Suprapubic skin (tissue), 4 donors: ENCODE measurements at places on chromosomes 2 and 18. TPM values are rescaled to one million over a fixed set of nuclear protein-coding genes. Genes with fewer than 3 reads are reported as not detected.

GRCh38 chr2:102313950-102314349 lies 2.6 kb downstream of the IL1RL1 start:
- H3K27ac ChIP-seq: no peak overlapping the region
- no peaks in the 10 kb centered on the region for H3K36me3 ChIP-seq
- DNase-seq: no peak
- H3K4me3 ChIP-seq: no peak overlapping the region

- H3K4me3 ChIP-seq: no peak overlapping the region
- H3K27ac ChIP-seq: no peak overlapping the region
- no peak for DNase-seq
- no peaks in the 10 kb centered on the region for H3K36me3 ChIP-seq
- H3K27me3 ChIP-seq: no peaks in the 10 kb centered on the region
- no peaks in the 10 kb centered on the region for H3K4me1 ChIP-seq
Observed at GRCh38 chr18:68564961-68565360, 149.9 kb downstream of the TMX3 start.

GRCh38 chr2:44116319-44116718 lies 52.4 kb upstream of the PPM1B start:
- H3K27ac ChIP-seq: no peak overlapping the region
- no peaks in the 10 kb centered on the region for H3K27me3 ChIP-seq
- no peak overlapping the region for H3K4me3 ChIP-seq

GRCh38 chr2:189465478-189465877 lies 24.2 kb downstream of the WDR75 start:
- peaks cover 94% of the 10 kb centered on the region for H3K36me3 ChIP-seq
- H3K27me3 ChIP-seq: no peaks in the 10 kb centered on the region
- H3K27ac ChIP-seq: no peak overlapping the region

ARHGAP25 gene
- total RNA-seq: 9.8 TPM

DNA sequence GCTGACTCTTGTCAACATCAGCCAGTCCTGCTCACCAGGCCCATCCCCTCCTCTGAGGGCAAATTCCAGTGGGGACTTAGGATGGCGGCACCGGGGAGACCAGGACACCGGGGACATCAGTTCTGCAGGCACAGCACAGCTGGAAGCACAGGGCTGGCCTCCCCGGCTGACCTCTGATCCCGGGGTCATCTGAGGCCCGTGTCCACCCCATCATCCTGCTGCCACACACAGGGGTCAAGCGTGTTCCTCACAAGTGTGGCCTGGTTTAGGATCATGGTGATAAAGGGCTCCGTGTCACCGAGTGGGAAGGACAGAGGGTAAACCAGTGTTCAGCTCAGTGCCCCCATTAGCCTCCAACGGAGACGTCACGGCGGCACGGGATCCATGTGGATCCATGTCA lies 58.1 kb upstream of the CTDP1 start:
- DNase-seq: no peak
- no peak overlapping the region for H3K27ac ChIP-seq
- no peaks in the 10 kb centered on the region for H3K27me3 ChIP-seq
- H3K4me3 ChIP-seq: no peak overlapping the region
- H3K36me3 ChIP-seq: no peaks in the 10 kb centered on the region

- peak overlapping the region; percentile 98 for H3K4me3 ChIP-seq
- H3K27me3 ChIP-seq: no peaks in the 10 kb centered on the region
- H3K4me1 ChIP-seq: peaks cover 36% of the 10 kb centered on the region
- H3K27ac ChIP-seq: peak overlapping the region; percentile 90
- no peak for DNase-seq
Observed at GRCh38 chr2:178478130-178478438, 316 bp downstream of the FKBP7 start.

DNA sequence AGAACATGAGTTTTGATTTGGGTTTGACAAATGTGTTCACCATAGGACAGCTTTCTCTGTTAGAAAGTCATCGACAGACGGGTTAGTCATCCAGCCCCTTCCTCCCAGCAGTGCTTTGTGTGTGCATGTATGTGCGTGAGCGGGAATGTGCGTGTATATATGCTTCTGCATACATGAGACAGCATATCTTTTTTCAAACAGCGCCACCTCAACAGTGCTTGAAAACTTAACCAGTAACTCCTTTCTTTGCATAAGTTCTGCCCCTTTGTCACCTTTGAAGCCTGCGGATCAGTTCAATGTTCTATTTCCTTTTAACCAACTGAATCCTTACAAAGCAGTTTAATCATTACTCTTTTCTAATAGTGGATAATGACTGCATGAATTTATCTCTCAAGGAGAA lies 351.4 kb downstream of the LPIN1 start:
- H3K27me3 ChIP-seq: no peaks in the 10 kb centered on the region
- H3K27ac ChIP-seq: no peak overlapping the region
- no peak for DNase-seq
- no peak overlapping the region for H3K4me3 ChIP-seq
- H3K4me1 ChIP-seq: no peaks in the 10 kb centered on the region
- no peaks in the 10 kb centered on the region for H3K36me3 ChIP-seq

PAX8 gene
- total RNA-seq: 2.3 TPM

GRCh38 chr2:12169721-12170120 lies 423.3 kb downstream of the LPIN1 start:
- no peaks in the 10 kb centered on the region for H3K36me3 ChIP-seq
- no peak overlapping the region for H3K4me3 ChIP-seq
- peaks cover 34% of the 10 kb centered on the region for H3K4me1 ChIP-seq
- peak overlapping the region; percentile 77 for H3K27ac ChIP-seq
- no peak for DNase-seq

GRCh38 chr2:555164-555922 lies 121.9 kb downstream of the TMEM18 start:
- H3K4me1 ChIP-seq: no peaks in the 10 kb centered on the region
- no peak overlapping the region for H3K4me3 ChIP-seq
- no peaks in the 10 kb centered on the region for H3K36me3 ChIP-seq
- no peak for DNase-seq
- H3K27me3 ChIP-seq: peaks cover 4% of the 10 kb centered on the region

GRCh38 chr2:23523373-23524260 lies 138.6 kb downstream of the KLHL29 start:
- no peaks in the 10 kb centered on the region for H3K36me3 ChIP-seq
- H3K27ac ChIP-seq: peak overlapping the region; percentile 65
- peaks cover 44% of the 10 kb centered on the region for H3K4me1 ChIP-seq
- no peak overlapping the region for H3K4me3 ChIP-seq
- DNase-seq: no peak

- no peak overlapping the region for H3K27ac ChIP-seq
- H3K4me1 ChIP-seq: no peaks in the 10 kb centered on the region
- H3K4me3 ChIP-seq: no peak overlapping the region
- peaks cover 3% of the 10 kb centered on the region for H3K27me3 ChIP-seq
- no peak for DNase-seq
Observed at GRCh38 chr2:152242787-152243472, 67.4 kb upstream of the STAM2 start.

DNA sequence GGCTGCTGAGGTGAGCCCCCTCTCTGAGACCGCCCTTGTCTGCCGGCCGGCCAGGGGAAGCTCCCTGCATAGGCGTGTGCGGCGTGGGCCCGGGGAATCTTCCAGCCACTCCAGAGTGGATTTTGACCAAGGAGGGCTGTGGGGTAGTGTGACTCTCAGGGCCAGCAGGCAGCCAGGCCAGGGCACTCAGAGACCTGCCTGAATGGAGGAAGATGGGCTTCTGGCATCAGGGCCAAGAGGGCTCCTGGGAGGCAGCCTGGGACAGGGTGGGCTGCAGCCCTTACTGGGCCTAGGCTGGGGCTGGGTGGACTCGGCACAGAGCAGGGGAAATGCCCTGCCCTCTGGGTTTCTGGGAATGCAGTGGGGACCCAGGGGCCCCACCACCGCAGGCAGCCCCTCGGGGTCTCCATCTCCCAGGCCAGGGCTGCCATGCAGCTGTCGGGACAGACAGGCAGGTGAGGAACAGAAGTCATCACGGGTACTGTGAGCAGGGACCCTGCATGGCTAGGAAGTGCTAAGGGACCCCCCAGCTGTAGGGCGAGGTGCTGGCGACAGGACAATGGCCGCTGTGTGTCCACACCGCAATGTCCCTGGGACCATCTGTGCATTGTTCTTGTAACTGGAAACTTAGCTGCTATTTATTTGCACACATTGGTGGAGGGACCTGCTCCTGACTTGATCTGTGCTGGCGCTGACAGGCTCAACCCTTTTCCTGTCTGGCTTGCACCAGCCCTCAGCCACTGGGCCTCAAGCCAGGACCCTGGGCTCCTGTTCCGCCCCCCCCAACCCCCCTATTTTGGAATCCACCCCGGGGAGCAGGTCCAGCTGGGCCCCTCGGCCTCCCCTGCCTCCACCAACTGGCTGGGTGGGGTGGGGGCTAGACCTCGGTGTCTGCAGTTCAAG lies 4.1 kb downstream of the PDCD1 start:
- no peaks in the 10 kb centered on the region for H3K27me3 ChIP-seq
- H3K27ac ChIP-seq: no peak overlapping the region
- no peaks in the 10 kb centered on the region for H3K36me3 ChIP-seq
- no peak overlapping the region for H3K4me3 ChIP-seq

GRCh38 chr18:74819433-74820059 lies 221.9 kb downstream of the ZNF407 start:
- H3K27me3 ChIP-seq: no peaks in the 10 kb centered on the region
- no peaks in the 10 kb centered on the region for H3K4me1 ChIP-seq
- H3K4me3 ChIP-seq: no peak overlapping the region
- no peaks in the 10 kb centered on the region for H3K36me3 ChIP-seq
- DNase-seq: no peak

- peak overlapping the region; percentile 26 for H3K27ac ChIP-seq
- H3K27me3 ChIP-seq: no peaks in the 10 kb centered on the region
- H3K36me3 ChIP-seq: no peaks in the 10 kb centered on the region
- DNase-seq: peak; percentile 67
- H3K4me1 ChIP-seq: peaks cover 21% of the 10 kb centered on the region
Observed at GRCh38 chr18:13387855-13388548, 169.4 kb downstream of the LDLRAD4 start.

GRCh38 chr2:71210292-71210691 lies 16.6 kb downstream of the PAIP2B start:
- no peak overlapping the region for H3K4me3 ChIP-seq
- no peaks in the 10 kb centered on the region for H3K4me1 ChIP-seq
- no peaks in the 10 kb centered on the region for H3K27me3 ChIP-seq

- peaks cover 4% of the 10 kb centered on the region for H3K27me3 ChIP-seq
- DNase-seq: no peak
Observed at GRCh38 chr2:219737270-219737691, 109.9 kb downstream of the SLC4A3 start.

DNA sequence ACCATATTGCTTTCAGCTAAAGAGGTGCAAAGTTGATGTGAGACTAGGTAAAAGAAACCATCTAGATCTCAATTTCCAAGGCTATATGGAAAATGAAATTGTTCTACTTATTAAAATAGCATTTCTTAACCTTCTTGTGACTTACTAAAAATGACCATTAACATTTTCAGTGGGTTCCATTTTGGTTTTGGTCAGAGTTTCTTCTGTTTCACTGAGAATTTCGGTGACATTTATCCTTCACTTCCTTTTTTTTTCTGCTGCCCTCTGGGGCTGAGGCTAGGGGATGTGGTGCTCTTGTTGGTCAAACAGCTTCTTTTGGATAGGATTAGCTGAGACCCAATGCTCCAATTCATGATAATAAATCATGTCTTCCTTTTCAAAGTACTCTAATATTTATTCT lies 44.3 kb upstream of the REL start:
- H3K4me3 ChIP-seq: no peak overlapping the region
- no peak overlapping the region for H3K27ac ChIP-seq
- DNase-seq: no peak
- H3K27me3 ChIP-seq: no peaks in the 10 kb centered on the region

CGREF1 gene
- 1.1 TPM for total RNA-seq

DNA sequence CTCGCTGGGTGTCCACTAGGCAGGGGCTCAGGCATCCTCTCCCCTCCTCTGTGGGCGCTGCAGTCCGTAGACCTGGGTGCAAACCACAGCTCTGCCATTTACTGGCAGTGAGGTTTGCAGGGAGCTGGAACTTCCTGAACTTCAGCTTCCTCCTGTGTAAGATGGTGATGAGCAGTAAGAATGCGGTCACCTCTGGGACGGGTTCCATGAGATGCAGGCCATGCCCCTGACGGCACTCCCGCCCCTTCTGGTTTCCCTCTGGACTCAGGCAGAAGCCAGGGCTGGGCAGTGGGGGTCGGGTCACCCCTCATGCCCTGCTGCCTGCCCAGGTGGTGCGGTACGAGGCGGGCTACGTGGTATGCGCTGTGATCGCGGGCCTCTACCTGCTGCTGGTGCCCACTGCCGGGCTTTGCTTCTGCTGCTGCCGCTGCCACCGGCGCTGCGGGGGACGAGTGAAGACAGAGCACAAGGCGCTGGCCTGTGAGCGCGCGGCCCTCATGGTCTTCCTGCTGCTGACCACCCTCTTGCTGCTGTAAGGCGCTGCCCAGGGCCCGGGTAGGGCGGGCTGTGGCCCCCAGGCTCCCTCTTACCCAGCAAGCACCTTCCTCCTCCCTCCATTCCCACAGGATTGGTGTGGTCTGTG lies 1.5 kb downstream of the PROM2 start:
- peak; percentile 58 for DNase-seq
- H3K27me3 ChIP-seq: no peaks in the 10 kb centered on the region
- H3K4me1 ChIP-seq: peaks cover 56% of the 10 kb centered on the region
- peak overlapping the region; percentile 48 for H3K4me3 ChIP-seq
- H3K27ac ChIP-seq: peak overlapping the region; percentile 90

DNA sequence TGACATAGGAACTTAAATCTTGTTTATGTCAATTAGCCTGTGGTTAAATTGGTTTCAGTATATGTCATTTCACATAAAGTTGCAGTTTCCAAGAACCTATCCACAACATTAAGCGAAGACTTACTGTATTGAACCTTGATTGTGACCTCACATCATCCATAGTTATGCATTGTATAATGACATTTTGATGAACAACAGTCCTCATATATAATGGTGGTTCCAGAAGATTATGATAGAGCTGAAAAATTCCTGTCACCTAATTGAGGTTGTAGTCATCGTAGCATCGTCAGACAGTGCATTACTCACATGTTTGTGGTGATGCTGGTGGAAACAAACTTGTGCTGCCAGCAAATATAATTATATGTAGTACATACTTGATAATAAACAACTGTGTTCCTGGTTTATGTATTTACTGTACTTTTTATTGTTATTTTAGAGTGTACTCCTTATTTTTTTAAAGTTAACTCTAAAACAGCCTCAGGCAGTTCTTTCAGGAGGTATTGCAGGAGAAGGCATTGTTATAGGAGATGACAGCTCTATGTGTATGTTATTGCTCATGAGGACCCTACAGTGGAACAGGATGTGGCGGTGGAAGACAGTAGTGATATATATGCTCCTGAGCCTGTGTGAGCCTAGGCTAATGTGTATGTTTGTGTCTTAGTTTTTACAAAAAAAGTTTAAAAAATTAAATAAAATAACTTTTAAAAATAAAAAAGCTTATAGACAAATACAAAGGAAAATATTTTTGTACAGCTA lies 56.6 kb downstream of the UBE2E3 start:
- no peaks in the 10 kb centered on the region for H3K36me3 ChIP-seq
- H3K27me3 ChIP-seq: no peaks in the 10 kb centered on the region
- DNase-seq: no peak
- no peak overlapping the region for H3K4me3 ChIP-seq
- no peak overlapping the region for H3K27ac ChIP-seq

ANKRD62 gene
- total RNA-seq: 0.16 TPM

- no peaks in the 10 kb centered on the region for H3K4me1 ChIP-seq
- no peaks in the 10 kb centered on the region for H3K36me3 ChIP-seq
- H3K27ac ChIP-seq: no peak overlapping the region
- no peak overlapping the region for H3K4me3 ChIP-seq
- no peak for DNase-seq
Observed at GRCh38 chr2:196315388-196316049, 144.1 kb upstream of the STK17B start.
